Fibroblast of lung (primary cell): ENCODE measurements at places on chromosomes 13 and 19. TPM values are rescaled to one million over a fixed set of nuclear protein-coding genes. Genes with fewer than 3 reads are reported as not detected.

DNA sequence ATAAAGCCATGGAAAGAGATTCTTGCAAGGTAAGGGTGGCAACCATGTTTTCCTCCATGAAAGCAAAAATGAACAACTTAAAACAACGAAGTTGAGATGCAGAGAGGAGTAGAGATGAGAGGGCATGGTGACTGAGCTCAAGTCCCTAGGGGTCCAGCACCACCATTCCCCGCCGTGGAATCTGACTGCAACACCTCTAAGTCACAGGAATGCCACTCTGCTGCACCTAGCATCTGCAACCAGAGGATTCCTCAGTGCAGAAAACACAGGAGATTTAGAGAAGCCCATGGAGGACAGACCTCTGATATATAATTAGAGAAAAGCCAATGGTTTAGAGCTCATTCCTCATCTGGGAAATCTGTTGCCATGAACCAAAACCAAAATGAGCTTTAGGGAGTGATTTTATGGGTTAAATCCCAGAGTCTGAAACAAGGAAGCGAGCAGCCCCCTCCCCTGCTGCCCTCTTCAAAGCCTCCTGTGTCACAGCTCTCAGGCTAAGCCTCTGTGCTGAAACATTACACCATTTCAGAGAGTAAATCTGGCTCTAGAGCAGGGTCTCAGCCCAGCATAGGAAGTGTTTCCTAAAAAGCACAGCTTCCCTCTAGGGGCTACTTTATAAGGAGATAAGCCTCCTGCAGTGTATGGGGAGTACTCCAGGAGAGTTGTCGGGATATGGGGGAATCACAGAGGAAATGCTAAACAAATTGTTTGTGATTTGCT lies 1043.6 kb downstream of the UQCRFS1 start:
- no peak overlapping the region for H3K27ac ChIP-seq
- H3K36me3 ChIP-seq = no peaks in the 10 kb centered on the region
- H3K4me1 ChIP-seq = no peaks in the 10 kb centered on the region
- DNase-seq = no peak
- H3K4me3 ChIP-seq = no peak overlapping the region
- no peaks in the 10 kb centered on the region for H3K27me3 ChIP-seq

GRCh38 chr19:5686326-5686646 lies 3.8 kb upstream of the RPL36 start:
- H3K4me3 ChIP-seq = peak overlapping the region; percentile 42
- no peaks in the 10 kb centered on the region for H3K4me1 ChIP-seq

Gene PTH2
- total RNA-seq = not detected in 2 replicates

DNA sequence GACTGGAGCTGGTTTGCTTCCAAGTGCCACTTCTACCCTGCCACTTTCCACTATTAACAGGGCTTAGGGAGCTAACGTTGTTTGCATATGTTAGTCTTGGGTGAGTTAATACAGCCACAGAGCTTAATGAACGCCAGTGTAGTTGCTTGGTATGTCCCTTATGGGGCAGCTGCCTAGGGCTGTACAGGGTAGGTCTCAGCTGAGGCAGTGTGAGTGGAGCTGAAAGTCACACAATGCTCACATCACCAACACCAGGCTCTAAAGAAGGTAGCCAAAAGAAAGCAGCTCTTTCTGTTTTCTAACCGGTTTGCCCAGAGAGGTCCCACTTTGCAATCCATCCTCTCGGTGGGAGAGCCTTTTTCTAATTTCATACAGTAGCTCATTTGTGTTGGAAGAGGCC lies 186.2 kb downstream of the RGCC start:
- H3K27me3 ChIP-seq = no peaks in the 10 kb centered on the region
- H3K4me1 ChIP-seq = peaks cover 9% of the 10 kb centered on the region

- no peak overlapping the region for H3K4me3 ChIP-seq
- no peaks in the 10 kb centered on the region for H3K36me3 ChIP-seq
- no peaks in the 10 kb centered on the region for H3K27me3 ChIP-seq
- no peak for DNase-seq
Observed at GRCh38 chr13:57527114-57527735, 104.3 kb upstream of the PCDH17 start.

DNA sequence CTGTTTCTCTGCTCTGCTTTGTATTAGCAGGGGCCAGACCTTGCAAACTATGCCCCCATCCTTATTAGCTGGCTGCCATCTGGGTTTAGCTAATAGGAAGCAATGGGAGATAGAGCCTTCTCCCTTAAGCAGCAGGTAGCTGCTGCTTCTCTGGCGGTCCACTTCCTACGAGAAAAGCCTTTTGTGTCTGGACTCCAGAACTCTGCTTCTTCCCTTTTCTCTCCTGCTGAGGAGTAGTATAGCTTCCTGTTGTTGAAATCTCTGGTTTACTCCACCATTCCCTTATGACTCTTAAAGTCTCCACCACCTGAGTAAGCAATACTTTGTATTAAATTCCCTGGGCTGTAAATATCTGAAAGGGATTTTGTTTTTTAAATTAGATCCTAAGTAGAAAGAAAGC lies 147.1 kb downstream of the DNAJC15 start:
- H3K4me3 ChIP-seq = no peak overlapping the region
- H3K36me3 ChIP-seq = no peaks in the 10 kb centered on the region
- DNase-seq = no peak

Gene PSG7
- not detected in 2 replicates for total RNA-seq

GRCh38 chr13:97535614-97536013 lies 101.6 kb downstream of the RAP2A start:
- no peak overlapping the region for H3K27ac ChIP-seq
- H3K4me3 ChIP-seq = no peak overlapping the region
- peak; percentile 34 for DNase-seq
- no peaks in the 10 kb centered on the region for H3K36me3 ChIP-seq
- no peaks in the 10 kb centered on the region for H3K27me3 ChIP-seq

DNA sequence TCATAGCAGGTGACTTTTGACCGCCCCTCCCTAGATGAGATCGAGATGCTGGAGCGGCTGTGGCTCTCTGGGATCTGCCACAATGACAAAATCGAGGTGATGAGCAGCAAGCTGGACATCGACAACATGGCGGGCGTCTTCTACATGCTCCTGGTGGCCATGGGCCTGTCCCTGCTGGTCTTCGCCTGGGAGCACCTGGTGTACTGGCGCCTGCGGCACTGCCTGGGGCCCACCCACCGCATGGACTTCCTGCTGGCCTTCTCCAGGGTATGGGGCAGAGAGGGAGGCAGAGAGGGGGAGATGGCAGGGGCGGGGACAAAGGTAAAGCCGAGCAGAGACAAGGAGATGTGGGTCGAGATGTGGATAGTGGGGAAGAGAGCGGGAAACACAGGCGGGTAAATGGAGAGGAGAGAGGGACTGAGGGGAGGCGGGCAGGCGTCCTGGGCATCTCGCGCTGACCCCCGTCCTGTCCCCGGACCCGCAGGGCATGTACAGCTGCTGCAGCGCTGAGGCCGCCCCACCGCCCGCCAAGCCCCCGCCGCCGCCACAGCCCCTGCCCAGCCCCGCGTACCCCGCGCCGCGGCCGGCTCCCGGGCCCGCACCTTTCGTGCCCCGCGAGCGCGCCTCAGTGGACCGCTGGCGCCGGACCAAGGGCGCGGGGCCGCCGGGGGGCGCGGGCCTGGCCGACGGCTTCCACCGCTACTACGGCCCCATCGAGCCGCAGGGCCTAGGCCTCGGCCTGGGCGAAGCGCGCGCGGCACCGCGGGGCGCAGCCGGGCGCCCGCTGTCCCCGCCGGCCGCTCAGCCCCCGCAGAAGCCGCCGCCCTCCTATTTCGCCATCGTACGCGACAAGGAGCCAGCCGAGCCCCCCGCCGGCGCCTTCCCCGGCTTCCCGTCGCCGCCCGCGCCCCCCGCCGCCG lies 3.4 kb upstream of the GRWD1 start:
- H3K36me3 ChIP-seq = no peaks in the 10 kb centered on the region
- peaks cover 7% of the 10 kb centered on the region for H3K4me1 ChIP-seq
- no peak for DNase-seq
- no peak overlapping the region for H3K27ac ChIP-seq
- peaks cover 11% of the 10 kb centered on the region for H3K27me3 ChIP-seq

Gene PEAK3
- total RNA-seq = not detected in 2 replicates

DNA sequence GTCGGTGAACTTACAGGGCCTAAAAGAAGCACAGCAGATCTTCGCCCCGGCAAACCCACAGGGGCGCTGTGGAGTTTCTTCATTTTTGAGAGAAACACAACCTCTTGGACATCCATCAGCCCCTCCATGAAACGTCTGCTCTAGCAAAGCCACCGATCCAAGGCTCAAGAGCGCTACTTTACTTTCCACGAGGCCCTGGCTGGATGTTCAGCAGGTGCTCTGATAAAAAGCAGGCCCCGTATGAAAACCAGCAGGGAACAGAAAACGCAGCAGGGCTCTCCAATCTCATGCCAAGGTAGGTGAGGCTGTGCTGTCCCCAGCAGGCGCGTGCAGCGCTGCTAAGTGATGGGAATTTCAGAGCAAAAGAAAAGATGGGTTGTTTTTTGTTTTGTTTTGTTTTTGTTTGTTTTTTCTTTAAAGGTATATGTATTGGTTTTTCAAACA lies 86.7 kb downstream of the IRS2 start:
- no peak for DNase-seq
- H3K27me3 ChIP-seq = no peaks in the 10 kb centered on the region
- no peaks in the 10 kb centered on the region for H3K36me3 ChIP-seq
- H3K4me3 ChIP-seq = no peak overlapping the region
- no peak overlapping the region for H3K27ac ChIP-seq

- H3K36me3 ChIP-seq = no peaks in the 10 kb centered on the region
- no peaks in the 10 kb centered on the region for H3K4me1 ChIP-seq
- H3K27me3 ChIP-seq = no peaks in the 10 kb centered on the region
- no peak overlapping the region for H3K4me3 ChIP-seq
- no peak overlapping the region for H3K27ac ChIP-seq
Observed at GRCh38 chr19:43446746-43447489, 18.5 kb downstream of the LYPD3 start.

DNA sequence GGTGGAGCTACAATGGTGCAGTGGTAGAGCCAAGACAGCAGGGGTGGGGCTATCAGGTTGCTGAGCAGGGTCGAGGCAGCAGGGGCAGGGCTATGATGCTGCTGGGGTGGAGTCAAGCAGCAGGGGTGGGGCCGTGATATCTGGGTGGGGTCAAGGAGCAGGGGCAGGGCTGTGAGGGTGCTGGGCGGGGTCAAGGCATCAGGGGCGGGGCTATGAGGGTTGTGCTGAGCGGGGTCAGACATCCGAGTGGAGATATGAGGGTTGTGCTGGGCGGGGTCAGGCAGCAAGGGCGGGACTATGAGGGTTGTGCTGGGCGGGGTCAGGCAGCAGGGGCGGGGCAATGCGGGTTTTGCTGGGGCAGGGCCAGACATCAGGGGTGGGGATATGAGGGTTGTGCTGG lies 14.7 kb downstream of the HCN2 start:
- no peaks in the 10 kb centered on the region for H3K4me1 ChIP-seq
- H3K36me3 ChIP-seq = no peaks in the 10 kb centered on the region
- no peak overlapping the region for H3K27ac ChIP-seq
- no peaks in the 10 kb centered on the region for H3K27me3 ChIP-seq

- H3K36me3 ChIP-seq = peaks cover 9% of the 10 kb centered on the region
- peak within 1 kb of the TSS; percentile 79 for H3K27ac ChIP-seq
- no peak for DNase-seq
- H3K4me3 ChIP-seq = peak within 1 kb of the TSS; percentile 86
- H3K27me3 ChIP-seq = no peaks in the 10 kb centered on the region
Observed at GRCh38 chr19:56538761-56539263, at the start of gene ZFP28. Gene ZFP28 (plus strand): TSS chr19:56538948. CDS start chr19:56539019, 71 bp downstream.

DNA sequence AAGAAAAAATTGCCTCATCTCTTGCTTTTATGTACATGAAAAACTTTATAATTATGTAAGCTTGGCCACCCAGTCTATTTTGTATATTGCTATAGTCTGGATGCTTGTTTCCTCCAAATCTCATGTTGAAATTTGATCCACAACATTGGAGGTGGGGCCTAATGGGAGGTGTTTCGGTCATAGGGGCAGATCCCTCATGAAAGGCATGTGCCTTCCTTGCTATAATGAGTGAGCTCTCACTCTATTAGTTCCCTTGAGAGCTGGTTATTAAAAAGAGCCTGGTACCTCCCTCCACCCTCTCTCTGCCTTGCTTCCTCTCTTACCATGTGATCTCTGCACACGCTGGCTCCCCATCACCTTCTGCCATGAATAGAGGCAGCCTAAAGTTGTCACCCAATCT lies 1005.1 kb downstream of the PCDH9 start:
- H3K4me1 ChIP-seq = no peaks in the 10 kb centered on the region
- no peak overlapping the region for H3K4me3 ChIP-seq
- H3K27me3 ChIP-seq = no peaks in the 10 kb centered on the region
- no peak for DNase-seq
- no peak overlapping the region for H3K27ac ChIP-seq

DNA sequence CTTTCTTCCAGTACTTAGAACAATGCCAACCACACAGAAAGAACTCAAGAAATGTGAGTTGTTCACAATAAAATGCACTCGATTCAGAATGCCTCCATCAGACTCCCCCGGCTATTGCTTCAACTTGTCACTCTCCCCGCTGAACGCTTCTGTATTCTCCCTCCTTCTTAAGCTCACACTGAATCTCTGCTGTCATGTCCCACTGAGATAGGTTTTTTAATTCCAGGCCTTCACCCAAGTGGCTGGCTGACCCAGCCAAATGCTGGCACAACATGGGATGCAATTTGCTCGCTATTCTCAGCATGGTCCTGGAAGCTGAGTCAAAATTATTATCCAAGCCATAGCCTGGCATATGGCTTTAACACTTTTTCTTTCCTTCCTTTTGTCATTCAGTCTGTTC lies 76.8 kb upstream of the SERP2 start:
- no peak overlapping the region for H3K27ac ChIP-seq
- no peak overlapping the region for H3K4me3 ChIP-seq
- no peak for DNase-seq
- no peaks in the 10 kb centered on the region for H3K27me3 ChIP-seq
- peaks cover 12% of the 10 kb centered on the region for H3K4me1 ChIP-seq
